ENCODE measurements at places on chromosomes 4 and X. TPM values are rescaled to one million over a fixed set of nuclear protein-coding genes. Genes with fewer than 3 reads are reported as not detected.

DNA sequence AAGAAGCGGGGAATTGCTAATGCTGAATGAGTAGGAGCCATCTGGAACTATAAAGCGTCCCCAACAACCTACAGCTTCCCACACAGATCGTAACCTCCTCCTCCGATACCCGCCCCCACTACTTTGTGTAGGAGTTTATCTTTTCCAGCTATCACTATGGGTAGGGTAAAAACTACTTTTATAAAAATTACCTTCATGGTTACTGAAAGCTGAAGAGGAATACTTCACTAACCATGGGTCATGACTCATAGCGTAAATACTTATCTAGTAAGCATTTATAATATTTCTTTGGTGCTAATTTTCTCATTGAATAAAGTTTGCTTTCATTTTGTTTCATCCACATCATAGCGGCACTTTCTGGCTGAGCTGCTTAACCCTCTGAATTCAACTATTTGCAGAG is 79.4 kb upstream of the TNIP3 start:
- H3K4me3 ChIP-seq = no peak overlapping the region
- H3K4me1 ChIP-seq = no peaks in the 10 kb centered on the region
- no peak for DNase-seq
- H3K27me3 ChIP-seq = no peaks in the 10 kb centered on the region

GRCh38 chr4:103634236-103634635 is 85.5 kb downstream of the TACR3 start:
- no peak for DNase-seq
- no peak overlapping the region for H3K27ac ChIP-seq
- no peaks in the 10 kb centered on the region for H3K36me3 ChIP-seq
- H3K4me1 ChIP-seq = no peaks in the 10 kb centered on the region

DNA sequence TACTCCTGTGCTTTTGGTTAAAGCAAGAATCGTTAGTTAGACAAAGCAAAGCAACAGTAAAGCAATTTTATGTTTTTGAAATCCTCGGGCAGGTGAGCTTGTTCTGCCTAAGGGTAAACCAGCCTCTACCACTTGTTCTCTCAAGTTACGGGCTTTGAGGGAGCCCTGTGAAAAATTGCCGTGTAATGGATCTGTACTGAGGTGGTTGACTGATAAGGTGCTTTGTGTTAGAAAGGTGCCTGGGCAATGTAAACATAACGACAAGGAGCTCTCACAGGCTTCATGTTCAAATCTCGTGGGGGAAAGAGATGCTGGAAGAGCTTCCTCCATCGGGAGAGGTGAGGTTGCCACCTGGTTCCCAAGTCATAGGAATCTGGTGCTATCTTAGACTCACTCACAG is 111.8 kb downstream of the TRAPPC11 start:
- no peak overlapping the region for H3K27ac ChIP-seq
- H3K27me3 ChIP-seq = no peaks in the 10 kb centered on the region
- DNase-seq = no peak
- H3K4me3 ChIP-seq = no peak overlapping the region

GRCh38 chr4:153831245-153831644 is 42.4 kb upstream of the SFRP2 start:
- DNase-seq = no peak
- no peak overlapping the region for H3K27ac ChIP-seq
- no peaks in the 10 kb centered on the region for H3K4me1 ChIP-seq
- H3K27me3 ChIP-seq = no peaks in the 10 kb centered on the region
- H3K36me3 ChIP-seq = no peaks in the 10 kb centered on the region
- no peak overlapping the region for H3K4me3 ChIP-seq

NDNF gene
- 2.8 TPM for polyA plus RNA-seq

DNA sequence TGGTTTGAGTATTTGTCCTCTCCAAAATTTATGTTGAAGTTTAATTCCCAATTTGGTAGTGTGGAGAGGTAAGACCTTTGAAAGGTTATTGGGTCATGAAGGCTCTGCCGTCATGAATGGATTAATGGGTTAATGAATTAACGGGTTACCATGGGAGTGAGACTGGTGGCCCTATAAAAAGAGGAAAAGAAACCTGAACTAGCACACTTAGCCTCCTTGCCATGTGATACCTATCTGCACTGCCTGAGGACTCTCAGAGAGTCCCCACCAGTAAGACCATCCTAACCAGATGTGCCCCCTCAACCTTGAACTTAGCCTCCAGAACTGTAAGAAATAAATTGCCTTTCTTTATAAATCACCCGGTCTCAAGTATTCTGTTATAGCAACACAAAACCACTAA is 39.3 kb downstream of the PAGE1 start:
- H3K4me1 ChIP-seq = no peaks in the 10 kb centered on the region
- no peaks in the 10 kb centered on the region for H3K27me3 ChIP-seq
- H3K4me3 ChIP-seq = no peak overlapping the region
- H3K36me3 ChIP-seq = no peaks in the 10 kb centered on the region

DNA sequence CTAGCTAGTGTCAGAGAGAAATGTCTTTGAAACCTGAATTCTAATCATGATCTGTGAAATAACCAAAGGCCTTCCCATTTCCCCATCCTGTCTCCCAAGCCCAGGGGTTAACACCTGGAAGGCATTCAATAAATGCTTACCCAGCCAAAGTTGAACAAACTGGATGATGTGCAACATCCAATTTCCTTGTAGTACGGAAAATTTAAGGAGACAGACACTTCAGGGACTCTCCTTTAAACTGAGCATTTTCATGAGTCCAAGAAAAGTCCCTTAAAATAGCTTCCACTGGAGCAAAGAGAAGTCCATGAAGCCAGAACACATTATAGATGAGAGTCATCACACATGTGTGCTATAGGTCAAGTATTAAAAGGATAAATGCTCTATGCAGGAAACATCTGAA is 271.2 kb downstream of the RAB28 start:
- DNase-seq = no peak
- H3K4me1 ChIP-seq = no peaks in the 10 kb centered on the region
- H3K4me3 ChIP-seq = no peak overlapping the region
- no peaks in the 10 kb centered on the region for H3K36me3 ChIP-seq
- H3K27ac ChIP-seq = no peak overlapping the region

PRDM8 gene
- polyA plus RNA-seq = 0.51 TPM

GRCh38 chr4:53987761-53988171 is 76.6 kb downstream of the CHIC2 start:
- no peaks in the 10 kb centered on the region for H3K27me3 ChIP-seq
- H3K4me3 ChIP-seq = no peak overlapping the region
- no peaks in the 10 kb centered on the region for H3K36me3 ChIP-seq
- no peak for DNase-seq
- H3K4me1 ChIP-seq = no peaks in the 10 kb centered on the region
- H3K27ac ChIP-seq = no peak overlapping the region

GRCh38 chrX:131359611-131360010 is 70.5 kb upstream of the IGSF1 start:
- no peak overlapping the region for H3K27ac ChIP-seq
- H3K4me3 ChIP-seq = no peak overlapping the region
- H3K27me3 ChIP-seq = no peaks in the 10 kb centered on the region
- H3K4me1 ChIP-seq = no peaks in the 10 kb centered on the region
- DNase-seq = no peak
- no peaks in the 10 kb centered on the region for H3K36me3 ChIP-seq
